ENCODE measurements at places on chromosomes 2 and 18.

DNA sequence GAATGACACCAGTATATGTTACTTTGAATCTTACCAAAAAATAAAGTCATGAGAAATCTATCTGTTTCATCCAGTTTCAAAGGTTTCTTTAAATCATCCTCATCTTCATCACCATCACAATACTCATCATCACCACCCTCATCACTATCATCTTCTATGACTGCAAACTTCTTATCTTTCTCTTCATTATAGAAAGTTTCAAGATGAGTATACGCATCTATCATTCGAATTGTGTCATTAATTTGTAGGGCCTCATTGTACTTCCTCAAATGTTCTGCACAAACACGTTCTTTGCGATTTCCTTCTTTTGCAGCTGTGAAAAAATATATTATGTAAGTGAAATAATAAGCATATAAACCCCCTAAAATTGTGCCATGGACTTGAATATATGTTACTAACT is 34.1 kb upstream of the FAP start:
- no peak for DNase-seq

DNA sequence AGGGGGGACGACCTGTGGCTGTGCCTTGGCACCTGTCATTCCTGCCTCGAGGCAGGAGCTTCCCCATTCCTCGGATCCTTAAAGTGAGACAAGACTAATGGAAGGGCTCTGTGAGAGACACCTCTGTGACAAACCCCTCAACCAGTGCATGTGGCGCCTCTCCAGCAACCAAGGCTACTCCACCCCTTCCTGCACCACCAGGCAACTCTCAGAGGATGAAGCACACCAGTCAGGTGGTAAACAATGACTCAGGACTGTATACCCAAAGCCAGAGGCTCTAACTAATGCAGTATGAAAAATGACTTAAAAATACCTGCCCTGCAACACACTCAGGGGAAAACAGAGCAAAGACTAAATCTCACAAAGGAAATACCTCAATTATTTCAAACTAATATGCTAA is 136.9 kb downstream of the UXS1 start:
- no peak for DNase-seq

DNA sequence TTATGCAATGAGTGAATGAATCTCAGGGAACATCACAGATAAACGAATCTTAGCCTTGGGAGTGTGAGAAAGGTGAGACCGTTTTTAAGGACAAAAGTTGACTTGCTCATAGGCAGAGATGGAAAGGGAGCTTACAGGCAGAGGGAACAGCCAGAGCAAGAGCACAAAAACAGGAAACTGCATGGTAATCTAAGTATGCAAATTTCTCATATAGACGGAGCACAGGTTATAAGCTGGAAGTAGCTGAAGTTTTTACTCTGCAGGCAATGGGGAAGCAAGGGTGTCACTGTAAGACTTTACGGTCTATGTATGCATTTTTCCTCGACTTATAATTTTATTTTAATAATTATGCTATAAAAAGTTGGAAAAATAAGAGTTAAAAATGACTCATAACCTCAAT is 44.8 kb upstream of the STRN start:
- DNase-seq = peak; percentile 36

DNA sequence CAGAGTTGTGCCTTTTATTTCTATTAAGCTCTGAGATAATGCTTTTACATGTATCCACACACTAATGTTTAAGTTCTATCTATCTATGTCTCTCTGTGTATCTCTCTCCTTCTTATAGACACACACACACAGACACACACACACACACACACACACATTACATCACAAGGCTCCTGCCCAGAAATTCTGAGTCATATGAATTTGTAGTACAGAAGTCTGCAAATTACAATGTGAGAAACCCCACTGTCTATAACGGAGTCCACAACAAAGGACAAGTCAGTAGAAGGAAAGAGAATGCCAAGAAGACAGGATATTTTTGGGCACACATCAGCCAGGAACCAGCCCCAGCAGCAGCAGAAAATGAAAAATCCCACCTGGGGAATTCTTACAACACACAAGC is 142.4 kb downstream of the EN1 start:
- no peak for DNase-seq

- no peak for DNase-seq
Observed at GRCh38 chr2:232013701-232014353, 52.3 kb downstream of the DIS3L2 start.

DNA sequence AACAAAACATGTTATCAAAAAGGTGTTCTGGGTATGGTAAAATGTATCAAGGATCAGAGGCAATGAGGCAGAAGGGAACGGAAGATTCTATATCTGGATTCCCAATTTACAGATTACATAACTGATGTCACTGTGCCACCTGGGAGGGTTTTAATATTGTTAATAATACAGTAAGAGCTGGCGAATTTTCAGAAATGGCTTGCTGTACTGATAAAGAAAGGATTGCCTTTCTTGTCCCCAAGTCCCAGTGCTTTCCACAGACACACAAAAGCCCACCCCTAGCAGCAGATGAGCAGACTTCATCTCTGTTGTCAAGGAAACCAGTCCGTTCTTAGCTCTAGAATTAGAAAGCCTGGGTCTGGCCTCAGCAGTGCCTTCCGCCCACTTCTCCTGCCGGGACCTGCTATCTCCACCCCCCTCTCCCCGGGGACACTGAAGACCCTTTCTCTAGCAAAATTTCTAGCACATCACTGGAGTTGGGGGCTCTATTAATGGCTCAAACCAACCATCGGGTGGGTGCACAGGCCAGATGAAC is 34.3 kb downstream of the ADD2 start:
- no peak for DNase-seq

GRCh38 chr2:23235292-23235691 is 149.7 kb upstream of the KLHL29 start:
- no peak for DNase-seq

DNA sequence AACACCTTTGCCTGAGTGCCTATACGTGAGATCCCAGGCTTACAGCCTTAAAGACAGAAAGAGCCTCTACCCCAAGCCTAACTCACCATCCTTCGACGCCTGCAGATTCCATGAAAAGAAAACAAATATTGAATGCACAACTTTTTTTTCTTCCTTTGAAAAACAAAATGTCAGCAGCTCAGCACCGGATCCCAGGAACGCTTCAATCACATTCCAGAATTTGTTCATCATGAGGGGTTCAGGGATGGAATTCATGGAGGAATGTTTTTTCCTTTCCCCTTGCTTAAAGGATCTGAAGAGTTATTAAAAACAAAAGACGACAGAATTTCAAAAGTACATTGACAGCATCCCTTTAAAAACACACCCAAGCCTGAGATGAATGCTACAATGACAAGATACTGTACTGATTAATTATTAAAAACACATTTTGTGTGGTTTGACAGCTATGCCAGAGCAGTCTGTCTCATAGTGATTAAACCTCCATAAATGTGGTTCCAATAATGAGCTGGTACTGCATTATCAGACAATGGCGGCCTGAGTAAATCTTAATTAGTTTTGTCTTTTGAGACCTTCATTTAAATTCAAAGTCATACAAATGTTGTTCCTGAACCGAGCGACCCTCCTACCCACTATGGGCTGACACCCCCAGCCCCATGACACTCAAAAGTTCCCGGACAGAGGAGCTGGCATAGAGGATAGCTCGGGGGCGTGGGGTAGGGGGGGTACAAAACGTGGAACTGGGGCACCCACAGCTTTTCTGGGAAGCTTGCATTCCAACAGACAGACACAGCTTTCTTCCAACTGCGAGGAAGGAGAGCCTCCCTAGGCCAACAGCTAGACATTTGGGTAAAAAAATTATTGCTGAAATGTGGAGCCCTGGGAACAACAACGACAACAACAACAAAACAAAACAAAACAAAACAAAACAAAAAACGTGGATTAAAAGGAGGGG is 227.5 kb downstream of the TTC32 start:
- DNase-seq = no peak

GRCh38 chr2:68753318-68753717 is 18.7 kb downstream of the ARHGAP25 start:
- DNase-seq = no peak

- DNase-seq = no peak
Observed at GRCh38 chr2:143252138-143252907, 123.1 kb downstream of the ARHGAP15 start.

GRCh38 chr2:163490281-163490680 is 245.5 kb downstream of the FIGN start:
- no peak for DNase-seq

- no peak for DNase-seq
Observed at GRCh38 chr18:68219872-68220271, 495.0 kb downstream of the TMX3 start.

GRCh38 chr2:230738391-230738811 is 25.8 kb downstream of the CAB39 start:
- no peak for DNase-seq

GRCh38 chr2:71776227-71776626 is 322.9 kb downstream of the DYSF start:
- no peak for DNase-seq

- DNase-seq = peak; percentile 15
Observed at GRCh38 chr2:111037128-111037527, 83.6 kb upstream of the BCL2L11 start.

DNA sequence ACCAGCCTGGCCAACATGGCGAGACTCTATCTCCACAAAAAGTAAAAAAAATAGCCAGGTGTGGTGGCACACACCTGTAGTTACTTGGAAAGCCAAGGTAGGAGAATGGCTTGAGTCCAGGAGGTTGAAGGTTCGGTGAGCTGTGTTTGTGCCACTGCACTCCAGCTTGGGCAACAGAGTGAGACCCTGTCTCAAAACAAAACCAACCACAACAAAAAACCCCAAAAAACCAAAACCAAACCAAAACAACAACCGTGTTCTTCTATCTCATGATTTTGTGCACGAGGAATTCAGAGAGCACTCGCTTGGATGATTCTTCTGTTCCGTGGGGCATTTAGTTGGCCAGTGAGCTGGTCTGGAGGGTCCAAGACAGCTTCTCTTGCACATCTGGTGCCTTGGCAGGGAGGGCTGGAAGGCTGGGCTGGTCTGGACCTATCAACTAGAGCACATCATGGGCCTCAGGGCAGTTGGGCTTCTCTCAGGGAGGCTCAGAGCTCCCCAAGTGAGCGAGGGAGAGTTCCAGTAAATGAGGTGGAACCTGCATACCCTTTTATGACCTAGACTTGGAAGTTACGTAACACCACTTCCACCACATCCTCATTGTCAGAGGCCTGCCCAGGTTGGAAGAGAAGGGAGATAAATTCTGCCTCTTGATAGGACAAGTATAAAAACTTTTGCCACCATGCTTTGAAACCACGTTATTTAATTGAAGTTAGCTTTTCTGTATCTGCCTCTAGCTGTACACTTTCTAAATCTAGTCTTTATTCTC is 25.2 kb downstream of the SIX2 start:
- no peak for DNase-seq

DNA sequence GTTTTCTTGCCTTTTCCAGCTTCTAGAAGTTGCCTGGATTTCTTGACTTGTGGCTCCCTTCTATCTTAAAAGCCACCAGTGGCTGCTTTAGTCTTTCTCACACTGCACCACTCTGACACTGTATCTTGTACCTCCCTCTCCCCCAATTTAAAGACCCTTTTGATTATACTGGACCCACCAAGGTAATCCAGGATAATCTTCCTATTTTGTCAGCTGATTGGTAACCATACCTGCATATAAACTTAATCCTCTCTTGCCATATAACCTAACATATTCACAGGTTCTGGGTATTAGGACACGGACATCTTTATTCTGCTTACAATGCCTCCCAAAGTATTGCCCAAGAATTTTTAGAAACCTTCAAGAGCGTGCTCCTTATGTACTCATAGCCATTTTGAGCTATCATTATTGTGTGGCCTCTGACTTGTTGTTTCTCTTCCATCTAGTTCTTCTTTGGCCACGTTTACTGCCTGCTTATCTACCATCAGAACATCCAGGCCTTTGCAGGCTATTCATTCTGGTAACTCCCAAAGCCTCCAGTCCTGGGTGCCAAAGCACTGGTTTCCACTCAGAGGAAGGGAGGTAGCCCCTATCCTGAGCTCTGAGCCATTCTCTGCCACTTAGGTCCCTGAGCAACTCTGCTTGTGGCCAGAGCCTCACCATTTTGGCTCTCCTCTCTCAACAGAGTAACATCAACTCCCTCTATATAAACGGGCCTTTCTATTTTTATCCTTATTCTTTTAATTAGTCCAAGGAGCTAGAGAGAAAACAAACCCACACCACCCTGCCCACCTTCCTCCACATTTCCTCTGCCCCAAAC is 70.8 kb downstream of the MYO3B start:
- DNase-seq = no peak

- DNase-seq = no peak
Observed at GRCh38 chr2:60483401-60483800, 70.1 kb downstream of the BCL11A start.

DNA sequence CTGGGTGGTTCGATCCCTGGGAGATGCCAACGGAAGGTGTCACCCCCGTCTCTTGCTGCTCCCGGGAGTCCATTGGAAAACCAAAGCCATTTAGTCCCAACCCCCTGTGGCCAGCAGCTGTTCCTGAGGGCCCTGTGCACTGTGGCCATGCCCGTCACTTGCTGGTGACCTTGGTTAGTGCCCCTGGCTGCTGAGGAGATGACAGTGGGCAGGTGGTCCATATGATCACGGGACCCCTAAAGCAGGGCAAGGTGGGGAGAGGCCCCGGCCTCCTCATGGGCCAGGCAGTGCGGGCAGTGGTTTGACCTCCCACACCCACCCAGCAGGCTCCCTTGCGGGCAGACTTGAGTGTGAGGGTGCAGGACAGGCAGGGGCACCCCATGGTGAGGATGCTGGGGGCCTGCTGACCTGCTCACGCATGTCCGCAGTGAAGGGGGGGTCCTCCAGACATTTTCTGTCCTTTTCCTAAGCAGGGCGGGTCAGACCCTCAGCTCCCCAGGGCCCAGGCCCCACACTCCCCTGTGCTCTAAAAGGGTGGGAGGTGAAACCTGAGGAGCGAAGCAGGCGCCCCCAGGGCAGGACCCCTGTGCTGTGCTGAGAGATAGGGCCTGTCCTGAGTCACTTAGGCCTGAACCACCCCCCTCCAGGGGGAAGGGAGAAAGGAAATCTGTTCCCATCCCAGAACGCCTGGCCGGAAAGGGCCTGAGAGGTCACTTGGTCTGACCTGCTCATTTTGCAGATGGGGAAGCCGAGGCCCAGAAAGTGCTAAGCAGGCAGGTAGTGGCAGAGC is 6.8 kb downstream of the ITM2C start:
- DNase-seq = no peak

DNA sequence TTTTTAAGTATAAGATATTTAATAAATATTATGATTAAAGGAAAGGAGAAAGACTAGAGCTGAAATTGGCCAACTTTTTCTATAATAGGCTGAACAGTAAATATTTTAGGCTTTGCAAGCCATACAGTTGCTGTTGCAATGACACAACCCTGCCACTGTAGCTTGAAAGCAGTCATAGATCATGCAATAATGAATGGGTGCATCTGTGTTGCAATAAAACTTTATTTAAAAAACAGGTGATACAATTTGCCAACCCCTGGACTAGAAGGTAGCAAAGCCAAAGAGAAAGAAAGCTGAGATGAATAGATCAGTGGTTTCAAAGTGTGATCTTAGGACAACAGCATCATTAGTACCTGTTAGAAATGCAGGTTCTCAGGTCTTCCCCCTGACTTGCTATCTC is 219.1 kb downstream of the SETBP1 start:
- no peak for DNase-seq

Data from naive B cell (primary cell).